ENCODE measurements at places on chromosomes 1 and 21.

- no peak for DNase-seq
These were observed 9.8 kb downstream of the DNAJC6 start for GRCh38 chr1:65319141-65319540.

- DNase-seq: no peak
These were observed 42.0 kb upstream of the CCSAP start for GRCh38 chr1:229384822-229385221.

DNA sequence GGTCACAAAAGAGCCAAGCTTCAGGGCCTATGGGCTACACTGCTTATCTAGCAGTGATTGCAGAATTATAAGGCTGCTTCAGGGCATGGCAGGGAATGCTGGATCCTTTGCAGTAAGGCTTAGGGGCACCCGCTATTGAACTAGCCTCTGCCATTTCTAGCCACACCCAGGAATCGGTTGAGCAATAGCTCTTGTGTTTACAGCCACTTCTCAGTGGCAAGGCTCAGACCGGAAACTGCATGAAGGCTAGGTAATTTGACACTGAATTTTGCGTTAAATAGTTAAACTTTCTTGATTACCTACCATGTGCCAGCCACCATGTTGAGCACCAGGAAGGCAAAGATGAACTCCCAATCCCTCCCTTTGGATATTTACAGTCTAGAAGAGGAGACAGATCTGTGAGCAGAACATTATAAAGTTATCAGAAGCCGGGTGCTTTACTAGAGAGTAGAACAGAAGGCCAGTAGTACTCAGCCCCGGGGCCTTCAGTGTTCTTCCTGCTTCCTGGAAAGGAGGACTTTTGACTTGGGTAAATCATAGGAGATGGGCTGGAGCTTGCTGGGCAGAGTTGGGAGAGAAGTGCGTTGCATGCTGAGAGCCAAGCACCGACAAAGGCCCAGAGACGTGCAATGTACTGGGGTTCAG lies 98.6 kb upstream of the LPGAT1 start:
- DNase-seq: no peak

DNA sequence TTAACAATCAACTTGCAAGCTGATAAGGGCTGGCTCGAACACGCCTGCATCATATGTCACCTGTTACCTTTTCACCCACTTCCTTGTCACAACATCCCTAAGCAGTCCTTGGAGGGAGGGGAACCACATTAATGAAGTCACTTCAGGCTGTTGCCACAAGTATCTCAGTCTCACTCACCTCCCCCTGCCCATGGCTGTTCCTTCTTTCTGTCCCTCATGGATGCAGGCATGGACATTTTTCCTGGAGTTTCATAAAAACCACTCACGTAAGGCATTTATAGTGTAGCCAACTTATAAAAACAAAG lies 76.8 kb upstream of the ANGPTL1 start:
- no peak for DNase-seq

DNA sequence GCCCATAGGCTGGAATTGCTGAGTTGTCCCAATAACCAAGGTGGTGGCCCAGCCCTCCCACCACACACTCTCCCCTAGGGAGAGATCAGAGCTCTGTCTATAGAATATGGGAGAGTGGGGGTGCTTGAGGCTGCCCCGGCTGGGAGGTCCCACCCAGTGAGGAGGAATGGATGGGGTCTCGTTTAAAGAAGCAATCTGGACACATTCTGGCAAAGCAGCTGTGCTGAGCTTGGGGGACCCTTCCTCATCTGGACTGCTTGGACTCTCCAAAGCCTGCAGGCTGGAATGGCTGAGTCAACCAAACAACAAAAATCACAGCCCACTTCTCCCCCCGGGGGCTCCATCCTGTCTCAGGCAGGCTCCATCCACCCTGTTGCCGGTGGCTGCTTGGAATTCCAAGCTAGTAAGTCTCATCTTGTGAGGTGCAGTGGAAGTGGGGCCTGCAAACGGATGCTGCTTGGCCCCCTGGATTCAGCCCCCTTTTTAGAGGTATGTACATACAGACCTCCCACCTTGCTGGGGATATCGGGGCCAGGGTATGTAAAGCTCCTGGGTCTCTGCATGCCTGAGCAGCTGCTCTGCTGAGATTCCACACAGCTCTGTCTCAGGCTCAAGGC lies 67.1 kb upstream of the FAM78B start:
- DNase-seq: no peak

DNA sequence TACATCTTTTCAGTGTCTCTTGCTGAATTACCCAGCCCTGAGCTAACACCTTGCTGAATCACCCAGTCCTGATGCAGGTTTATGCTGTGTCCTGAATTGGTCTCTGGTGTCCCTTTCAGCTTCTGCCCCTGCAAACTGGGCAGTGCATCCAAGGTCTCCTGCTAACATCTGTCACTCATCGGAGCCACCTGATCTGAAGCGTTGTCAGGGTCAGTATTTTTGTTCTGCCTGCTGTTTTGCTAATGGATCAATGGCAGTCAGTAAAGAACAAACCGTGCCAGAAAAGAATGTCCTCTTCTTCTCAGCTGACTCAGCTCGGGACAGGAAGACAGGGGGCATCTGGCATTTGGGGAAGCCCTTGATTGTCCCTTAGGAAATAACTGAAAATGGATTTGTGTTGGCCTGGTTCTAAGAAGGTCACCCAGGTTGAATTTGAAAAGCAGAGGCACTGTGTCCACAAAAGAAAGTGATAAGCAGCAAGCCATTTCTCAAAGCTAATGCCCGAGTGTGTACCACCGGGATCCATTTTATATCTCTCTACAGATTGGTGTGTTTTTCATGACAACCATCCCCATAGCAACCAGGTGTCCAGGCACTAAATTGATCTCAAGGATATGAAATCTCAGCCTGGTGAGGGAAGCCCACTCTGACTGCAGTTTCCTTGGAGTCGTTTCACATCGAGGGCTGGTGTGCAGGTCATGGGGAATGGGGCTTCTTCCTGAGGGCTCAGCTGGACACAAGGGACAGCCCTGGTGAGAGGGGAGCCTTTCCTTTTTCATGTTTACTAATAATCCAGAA lies 109.7 kb upstream of the IRF2BP2 start:
- DNase-seq: no peak

DNA sequence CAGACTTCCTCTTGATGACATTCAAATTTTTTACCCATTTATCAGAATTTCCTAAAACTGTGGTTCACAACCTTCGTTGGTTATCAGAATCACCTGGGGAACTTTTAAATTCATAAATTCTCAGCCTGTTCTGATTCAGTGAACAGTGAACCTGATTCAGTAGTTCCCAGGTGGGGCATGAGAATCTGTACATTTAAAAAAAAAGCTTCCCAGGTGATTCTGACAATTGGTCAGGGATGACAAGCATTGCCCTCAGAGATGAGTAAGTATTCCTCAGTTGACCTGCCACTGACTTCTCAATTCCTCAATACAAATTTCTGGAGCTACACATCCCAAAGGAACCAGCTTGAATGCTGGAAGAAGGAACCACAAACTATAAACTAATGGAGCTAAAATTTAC lies 23.5 kb upstream of the CR2 start:
- no peak for DNase-seq

DNA sequence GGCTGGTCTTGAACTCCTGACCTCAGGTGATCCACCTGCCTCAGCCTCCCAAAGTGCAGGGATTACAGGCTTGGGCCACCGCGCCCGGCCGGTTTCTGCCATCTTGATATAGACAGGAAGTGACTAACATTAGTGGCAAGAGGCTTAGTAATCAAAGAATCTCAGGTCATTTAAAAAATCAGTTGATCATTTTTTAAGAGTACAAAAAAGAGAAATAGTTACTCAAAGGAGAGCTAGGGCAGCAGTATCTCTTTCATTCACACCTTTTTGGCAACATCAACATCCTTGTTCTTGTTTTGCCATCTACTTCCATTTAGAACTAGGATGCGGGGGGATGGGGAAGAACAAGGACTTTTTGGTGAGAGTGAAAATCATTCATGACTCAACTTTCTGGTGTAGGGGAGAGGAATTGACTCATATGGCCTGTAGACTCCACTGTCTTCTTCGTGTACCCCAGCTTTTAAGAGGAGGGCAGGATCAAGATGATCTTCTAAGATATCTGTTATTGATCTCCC lies 8.8 kb downstream of the FCRLB start:
- peak; percentile 69 for DNase-seq

GRCh38 chr1:45348966-45349677 lies 8.9 kb upstream of the MUTYH start:
- no peak for DNase-seq

DNA sequence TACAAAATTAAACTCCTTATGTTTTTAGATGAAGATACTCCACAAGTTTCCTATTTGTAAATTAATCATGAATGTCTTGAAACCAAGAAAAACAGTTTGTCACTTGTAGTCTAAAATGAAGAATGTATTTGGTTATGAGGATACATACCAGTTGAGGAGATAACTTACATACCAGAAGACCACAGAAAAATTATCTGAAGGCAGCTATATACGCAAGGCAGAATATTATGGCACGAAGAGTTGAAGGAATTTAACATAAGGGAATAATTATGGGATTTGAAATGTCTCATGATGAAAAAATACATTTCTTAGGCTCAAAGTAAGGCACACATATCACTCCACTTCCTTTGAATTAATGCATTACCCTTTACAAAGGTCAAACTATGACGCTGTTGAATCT lies 73.3 kb downstream of the IFI44 start:
- peak; percentile 93 for DNase-seq

DNA sequence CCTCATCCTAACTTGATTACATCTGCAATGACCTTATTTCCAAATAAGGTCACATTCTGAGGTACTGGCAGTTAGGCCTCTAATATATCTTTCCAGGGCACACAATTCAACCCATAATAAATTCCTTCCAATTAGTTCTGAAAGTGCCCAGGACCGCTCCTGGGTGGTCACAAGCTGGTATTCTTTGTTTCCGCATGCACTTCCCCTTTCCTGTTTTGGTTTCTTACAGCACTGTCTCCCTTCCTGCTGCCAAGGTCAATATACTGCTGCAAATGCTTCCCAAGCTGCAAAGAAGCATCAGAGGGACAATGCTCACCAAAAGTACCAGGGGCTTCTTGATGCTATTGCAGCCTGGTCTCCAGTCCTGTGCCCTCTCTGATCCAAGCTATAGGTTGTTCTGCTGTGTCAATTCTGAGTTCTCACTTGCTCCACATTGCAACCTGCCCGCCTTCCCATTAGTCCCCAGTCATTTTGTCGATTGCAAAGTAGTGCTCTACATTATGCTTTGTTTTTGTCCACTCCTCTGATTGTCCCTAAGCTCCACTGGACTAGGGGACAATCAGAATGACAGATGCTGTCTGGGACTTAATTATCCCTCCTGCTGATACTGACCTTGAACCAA lies 13.9 kb upstream of the XPR1 start:
- no peak for DNase-seq

- DNase-seq: no peak
These were observed 30.7 kb downstream of the MGST3 start for GRCh38 chr1:165661703-165662102.

GRCh38 chr1:224498574-224499170 lies 64.1 kb upstream of the WDR26 start:
- peak; percentile 72 for DNase-seq

DNA sequence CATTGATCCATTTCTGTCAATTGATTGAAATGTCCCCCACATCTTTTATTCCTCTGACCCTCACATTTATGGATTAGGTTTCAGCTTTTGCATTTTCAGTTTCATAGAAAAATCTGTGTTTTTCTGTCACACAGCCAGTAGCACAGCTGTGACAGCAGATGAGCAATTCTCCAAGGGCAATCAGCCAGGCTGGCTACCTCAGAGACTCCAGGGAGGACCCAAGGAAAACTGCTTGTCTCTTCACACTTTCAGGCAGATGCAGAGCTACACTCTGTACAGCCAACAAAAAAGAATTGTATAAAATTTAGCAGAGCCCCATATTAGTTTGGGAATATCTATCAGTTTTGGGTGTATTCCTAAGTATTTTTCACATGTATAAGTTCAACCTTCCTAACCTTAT lies 257.2 kb downstream of the LRRC7 start:
- DNase-seq: peak; percentile 32

DNA sequence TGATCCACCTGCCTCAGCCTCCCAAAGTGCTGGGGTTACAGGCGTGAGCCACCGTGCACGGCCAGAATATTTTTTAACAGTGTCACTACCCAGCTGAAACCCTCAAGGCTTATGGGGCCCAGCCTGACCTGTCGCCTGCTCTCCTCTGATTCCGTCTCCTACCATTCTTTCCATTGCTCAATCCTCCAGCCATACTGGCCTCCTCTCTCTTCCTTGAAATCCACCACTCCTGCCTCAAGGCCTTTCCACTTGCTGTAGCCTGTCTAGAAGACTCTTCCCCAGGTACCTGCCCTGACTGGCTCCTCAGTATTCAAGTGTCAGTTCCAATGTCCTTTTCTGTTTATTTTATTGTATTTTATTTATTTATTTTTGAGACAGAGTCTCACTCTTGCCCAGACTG lies 53.9 kb downstream of the YARS1 start:
- no peak for DNase-seq

- DNase-seq: no peak
These were observed 68.4 kb upstream of the MRPS6 start for GRCh38 chr21:34004974-34005373.

- DNase-seq: no peak
These were observed 31.4 kb upstream of the PKP1 start for GRCh38 chr1:201251851-201252430.

DNA sequence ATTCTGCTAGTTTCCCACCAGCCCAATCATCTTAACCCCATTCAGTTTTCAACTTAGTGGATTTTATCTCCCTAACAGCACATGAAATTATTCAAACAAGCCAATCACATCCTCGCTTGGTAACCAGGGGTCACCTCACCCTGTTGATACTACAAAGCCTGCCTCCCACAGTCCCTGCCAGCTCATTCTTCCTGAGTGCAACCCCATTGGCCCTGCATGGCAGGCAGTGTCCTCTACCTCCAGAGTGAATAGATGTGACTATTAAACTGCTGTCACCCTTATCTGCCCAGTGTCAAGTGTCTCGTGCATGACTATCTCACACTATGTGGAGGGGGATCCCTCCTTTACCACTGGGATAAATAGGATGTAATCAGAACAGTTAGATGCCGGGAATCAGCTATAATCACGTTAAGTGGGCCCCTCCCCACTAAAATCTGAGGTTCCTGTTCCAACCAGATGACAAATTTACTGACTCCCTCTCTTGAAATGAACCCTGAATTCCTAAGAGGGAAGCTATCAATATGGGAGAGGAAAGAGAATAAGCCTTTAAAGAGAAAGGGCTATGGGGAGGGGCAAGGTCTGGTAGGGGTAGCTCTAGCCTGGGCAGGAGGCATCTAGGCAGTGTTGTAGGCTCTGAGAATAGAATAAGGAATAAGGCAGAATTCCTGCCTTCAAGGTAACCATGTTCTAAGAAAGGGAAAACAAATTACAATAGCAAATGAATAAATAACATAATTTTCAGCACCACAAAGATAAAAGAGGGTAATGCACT lies 155.9 kb downstream of the SLC30A10 start:
- no peak for DNase-seq

- DNase-seq: peak; percentile 66
These were observed 2.8 kb downstream of the HES3 start for GRCh38 chr1:6246497-6247467.

DNA sequence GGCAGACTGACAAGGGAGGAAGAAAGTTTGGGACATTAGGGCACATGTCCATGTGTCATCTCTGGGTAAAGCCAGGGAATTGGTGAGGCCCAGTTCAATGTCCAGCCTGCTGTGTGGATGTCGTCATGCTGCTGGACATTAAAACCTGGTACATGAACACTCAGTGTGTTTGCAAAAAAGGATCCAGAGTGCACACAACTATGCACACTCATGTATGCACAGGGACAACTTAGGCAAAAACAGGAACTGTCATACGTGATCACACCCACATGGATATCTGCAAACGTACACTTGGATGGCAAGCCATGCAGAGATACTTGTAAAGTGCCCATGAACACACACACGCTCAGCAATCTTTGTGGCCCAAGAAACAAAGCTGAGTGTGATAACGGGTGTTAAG lies 47.9 kb upstream of the NEK2 start:
- DNase-seq: no peak

All from fibroblast of skin of back (primary cell).